Activated naive CD8-positive, alpha-beta T cell treated with anti-CD3 and anti-CD28 coated beads, Interleukin-2, amount 50 U/mL, for 16 hours (primary cell): ENCODE measurements at places on chromosomes 4 and X.

DNA sequence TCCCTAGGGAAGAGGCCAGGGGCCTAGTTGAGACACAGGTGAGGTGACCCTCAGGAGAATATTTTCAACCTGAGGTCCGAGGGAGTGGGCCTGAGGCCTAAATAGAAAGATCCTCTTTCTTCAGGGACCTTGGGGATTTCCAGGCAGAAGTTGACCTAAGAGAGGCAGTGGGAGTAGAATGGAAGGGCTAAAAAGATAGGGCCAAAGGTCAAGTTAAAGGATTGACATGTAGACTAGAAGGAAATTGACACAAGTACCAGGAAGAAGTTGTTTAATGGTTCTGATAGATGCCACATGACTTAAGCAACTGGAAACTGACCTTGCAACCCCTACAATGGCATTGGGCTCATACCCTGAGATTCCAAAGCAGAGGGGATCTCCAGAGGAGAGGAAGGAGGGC, 76.9 kb downstream of the SHROOM3 start:
- no peak for DNase-seq

DNA sequence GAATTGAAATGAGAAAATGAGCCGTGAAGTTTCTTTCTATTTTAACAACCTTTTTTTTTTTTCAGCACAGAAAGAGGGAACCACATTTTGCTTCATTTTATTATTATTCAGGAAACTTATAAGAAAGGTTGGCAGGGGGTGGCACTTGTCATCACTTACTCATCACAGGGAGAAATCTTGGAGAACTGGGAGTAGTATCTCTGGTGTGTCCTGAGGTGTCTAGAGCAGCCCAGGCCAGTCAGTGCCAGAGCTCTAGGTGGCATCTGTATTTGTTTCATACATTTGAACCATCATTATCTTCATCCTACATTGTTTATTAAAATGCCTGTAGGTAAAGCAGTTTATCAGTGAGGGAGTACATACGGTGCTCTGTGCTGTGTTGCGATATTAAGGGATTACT, 43.8 kb upstream of the ARHGAP24 start:
- no peak for DNase-seq

DNA sequence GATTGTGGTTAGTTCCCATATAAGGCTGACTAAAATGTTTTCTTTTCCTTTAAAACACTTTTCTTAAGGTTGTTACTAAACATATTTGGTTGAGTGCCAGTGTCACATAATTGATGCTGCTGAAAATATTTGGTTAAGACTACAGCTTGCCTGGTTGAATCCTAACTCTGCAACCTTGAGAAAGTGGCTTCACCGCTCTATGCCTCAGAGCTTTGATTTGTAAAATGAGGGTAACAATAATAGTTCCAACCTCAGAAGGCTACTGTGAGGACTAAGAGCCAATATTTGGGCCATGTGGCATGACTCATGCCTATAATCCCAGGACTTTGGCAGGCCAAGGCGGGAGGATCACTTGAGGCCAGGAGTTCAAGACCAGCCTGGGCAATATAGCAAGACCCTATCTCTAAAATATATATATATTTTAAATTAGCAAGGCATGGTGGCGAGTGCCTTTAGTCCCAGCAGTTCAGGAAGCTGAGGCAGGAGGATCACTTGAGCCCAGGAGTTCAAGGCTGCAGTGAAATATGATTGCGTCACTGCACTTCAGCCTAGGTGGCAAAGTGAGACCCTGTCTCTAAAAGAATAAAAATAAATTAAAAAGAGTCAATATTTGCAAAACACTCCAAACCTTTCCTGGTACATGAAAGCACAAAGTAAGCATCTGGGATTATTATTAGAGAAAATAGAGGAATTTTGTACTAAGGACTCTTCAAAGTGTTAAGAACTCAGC, 7.1 kb upstream of the NEIL3 start:
- DNase-seq: no peak

GRCh38 chr4:36665985-36666527, 384.6 kb downstream of the DTHD1 start:
- DNase-seq: no peak

DNA sequence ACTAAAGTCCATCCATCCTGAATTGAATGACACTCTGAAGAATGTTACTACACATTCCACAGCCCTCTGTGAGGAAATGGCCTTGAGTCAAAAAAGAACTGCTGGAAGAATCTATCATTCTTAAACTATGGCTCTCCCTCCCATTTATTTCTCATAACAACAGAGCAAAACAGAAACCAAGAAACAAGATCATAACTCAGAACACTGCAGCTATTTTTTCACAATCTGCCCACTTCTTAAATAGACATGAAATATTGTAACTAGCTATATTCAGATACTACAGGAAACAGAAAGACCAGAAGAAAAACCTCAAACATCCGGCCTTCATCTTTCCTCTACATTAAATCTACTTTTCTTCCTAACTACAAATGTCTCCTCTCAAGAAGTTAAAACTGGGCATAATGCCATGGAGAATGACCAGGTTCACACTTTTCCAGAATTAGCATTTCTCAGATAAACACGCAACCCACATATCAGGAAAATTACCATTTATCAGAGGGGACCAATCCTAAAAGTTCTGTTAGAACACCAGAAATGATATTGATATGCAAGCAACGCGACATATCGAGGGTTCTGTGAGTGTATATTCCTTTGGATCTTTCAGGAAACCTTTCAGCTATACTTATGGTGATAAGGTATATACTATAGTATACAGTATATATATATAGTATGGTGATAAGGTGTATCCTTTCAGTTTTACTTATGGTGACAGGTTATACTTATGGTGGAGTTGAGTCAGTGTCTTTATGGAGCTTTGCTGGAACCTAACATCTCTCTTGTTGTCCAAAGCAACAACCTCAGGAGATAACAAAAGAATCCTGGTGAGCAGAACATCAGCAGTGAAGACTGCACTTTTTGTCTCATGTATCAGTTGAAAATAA, 60.4 kb upstream of the IRF2 start:
- DNase-seq: no peak

DNA sequence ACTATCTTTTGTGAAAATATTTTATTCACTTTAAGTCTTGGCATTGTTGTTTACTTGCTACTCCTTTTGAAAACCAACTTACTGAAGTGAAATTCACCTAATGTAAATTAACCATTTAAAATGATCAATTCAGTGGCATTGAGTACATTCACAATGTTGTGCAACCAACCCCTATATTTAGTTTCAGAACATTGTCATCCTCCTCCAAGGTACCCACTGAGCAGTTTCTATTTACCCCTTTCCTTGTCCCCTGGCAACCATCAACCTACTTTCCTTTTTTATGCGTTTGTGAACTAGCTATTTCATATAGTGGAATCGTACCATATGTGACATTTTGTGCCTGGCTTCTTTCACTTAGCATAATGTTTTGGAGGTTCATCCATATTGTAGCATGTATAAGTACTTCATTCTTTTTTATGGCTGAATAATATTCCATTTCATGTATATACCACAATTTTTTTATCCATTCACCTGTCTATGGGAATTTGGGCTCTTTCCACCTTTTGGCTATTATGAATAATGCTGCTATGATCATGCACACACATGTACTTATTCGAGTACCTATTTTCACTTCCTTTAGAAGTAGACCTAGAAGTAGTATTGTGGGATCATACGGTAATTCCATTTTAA, 85.0 kb downstream of the WWC2 start:
- DNase-seq: no peak

DNA sequence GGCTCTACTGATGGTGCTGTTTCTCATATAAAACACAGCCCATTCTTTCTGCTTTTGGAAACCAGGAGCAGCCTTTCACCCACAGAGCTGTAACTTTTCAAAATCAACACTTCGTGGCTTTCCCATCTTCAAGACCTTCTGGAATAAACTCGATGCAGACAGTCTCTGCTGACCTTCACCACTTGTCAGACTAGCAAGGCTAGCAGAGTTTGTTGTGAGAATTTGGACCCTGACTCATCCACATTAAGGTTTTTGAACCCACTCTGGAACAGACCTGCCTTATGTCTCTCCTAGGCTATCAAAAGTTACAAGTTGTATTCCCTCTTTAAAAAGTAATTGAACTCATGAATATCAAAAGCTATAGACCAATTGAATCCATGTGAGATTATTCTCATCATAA, 88.6 kb downstream of the MAML3 start:
- DNase-seq: no peak

DNA sequence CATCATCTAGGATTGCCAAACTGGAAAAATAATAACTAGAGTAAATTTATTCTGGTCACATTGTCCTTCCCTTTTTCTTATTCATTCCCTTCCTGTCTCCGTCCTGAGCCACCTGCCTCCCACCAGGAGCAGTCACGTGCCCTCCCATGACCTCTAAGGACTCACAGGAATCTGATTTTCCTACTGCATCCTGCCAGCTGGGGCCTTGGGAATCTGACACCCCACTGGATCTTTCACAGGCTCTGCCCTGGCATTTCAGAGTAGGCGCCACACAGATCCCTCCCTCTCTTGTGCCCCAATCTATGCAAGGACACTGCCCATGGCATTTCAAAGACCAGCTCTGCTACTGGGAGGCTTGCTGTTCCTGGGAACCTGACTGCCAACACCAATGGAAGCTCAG, 520.5 kb downstream of the PPARGC1A start:
- DNase-seq: no peak
